ENCODE measurements at places on chromosomes 7 and 10. TPM values are rescaled to one million over a fixed set of nuclear protein-coding genes. Genes with fewer than 3 reads are reported as not detected.

Gene ADAM22
- polyA plus RNA-seq = 0.79 TPM

Gene CCL24
- not detected for polyA plus RNA-seq

GRCh38 chr7:122311050-122311700 lies 6.6 kb upstream of the FEZF1 start:
- no peak for DNase-seq

- DNase-seq = no peak
These were observed 17.5 kb downstream of the STEAP1B start for GRCh38 chr7:22482503-22482902.

- no peak for DNase-seq
These were observed 130.5 kb upstream of the C1QL3 start for GRCh38 chr10:16652154-16652553.

All from naive B cell (primary cell).